Bronchus fibroblast of lung (primary cell): ENCODE measurements at places on chromosomes 4 and X. TPM values are rescaled to one million over a fixed set of nuclear protein-coding genes. Genes with fewer than 3 reads are reported as not detected.

The CXCL1 gene
- total RNA-seq = 6.2 and 7.3 TPM in 2 replicates

The C4orf51 gene
- not detected in 2 replicates for total RNA-seq

The CHRDL1 gene
- 0.45 and 0.67 TPM in 2 replicates for total RNA-seq

The TLR3 gene
- 1.0 and 1.5 TPM in 2 replicates for total RNA-seq

The NR3C2 gene
- 0.15 and 0.17 TPM in 2 replicates for total RNA-seq

The BMPR1B gene
- under 0.01 and 0.17 TPM in 2 replicates for total RNA-seq

The UGT2B15 gene
- total RNA-seq = not detected in 2 replicates

The TADA2B gene
- 7.1 and 8.4 TPM in 2 replicates for total RNA-seq

The FREM3 gene
- total RNA-seq = not detected in 2 replicates

The RXFP1 gene
- 0.15 TPM in 1 of 2 replicates, not detected in the other for total RNA-seq

The CT45A10 gene
- not detected in 2 replicates for total RNA-seq

The ZFP42 gene
- total RNA-seq = 0.34 TPM in 1 of 2 replicates, not detected in the other

The GPR50 gene
- total RNA-seq = not detected in 2 replicates

The WDR17 gene
- 1.3 and 3.0 TPM in 2 replicates for total RNA-seq

The TREX2 gene
- 0.84 TPM in 1 of 2 replicates, not detected in the other for total RNA-seq

The SYTL5 gene
- total RNA-seq = 0.15 and 0.17 TPM in 2 replicates

The ADGRG4 gene
- not detected in 2 replicates for total RNA-seq

The CT45A5 gene
- not detected in 2 replicates for total RNA-seq

The CYLC1 gene
- not detected in 2 replicates for total RNA-seq

The CENPVL3 gene
- total RNA-seq = not detected in 2 replicates

The EVC gene
- total RNA-seq = 14.9 and 16.5 TPM in 2 replicates

The LONRF3 gene
- total RNA-seq = under 0.01 and 0.15 TPM in 2 replicates

The LUZP4 gene
- total RNA-seq = not detected in 2 replicates

The ZNF157 gene
- total RNA-seq = 0.17 TPM in 1 of 2 replicates, not detected in the other

The YIPF7 gene
- total RNA-seq = 0.45 TPM in 1 of 2 replicates, not detected in the other

The RTL5 gene
- total RNA-seq = 0.84 and 0.89 TPM in 2 replicates

The AMBN gene
- not detected in 2 replicates for total RNA-seq

The SPOCK3 gene
- 0.17 and 1.0 TPM in 2 replicates for total RNA-seq

The SLC25A31 gene
- total RNA-seq = not detected in 2 replicates

The KIAA1210 gene
- total RNA-seq = not detected in 2 replicates

The TMEM154 gene
- 5.5 and 6.2 TPM in 2 replicates for total RNA-seq

The PJA1 gene
- 19.5 and 23.0 TPM in 2 replicates for total RNA-seq

The EPHA5 gene
- total RNA-seq = under 0.01 and 0.17 TPM in 2 replicates

The WDR1 gene
- 243 and 272 TPM in 2 replicates for total RNA-seq

The TRIM2 gene
- total RNA-seq = 21.1 and 26.1 TPM in 2 replicates

The PTPN13 gene
- 14.7 and 15.5 TPM in 2 replicates for total RNA-seq
